ENCODE measurements at places on chromosomes 13 and 19.

DNA sequence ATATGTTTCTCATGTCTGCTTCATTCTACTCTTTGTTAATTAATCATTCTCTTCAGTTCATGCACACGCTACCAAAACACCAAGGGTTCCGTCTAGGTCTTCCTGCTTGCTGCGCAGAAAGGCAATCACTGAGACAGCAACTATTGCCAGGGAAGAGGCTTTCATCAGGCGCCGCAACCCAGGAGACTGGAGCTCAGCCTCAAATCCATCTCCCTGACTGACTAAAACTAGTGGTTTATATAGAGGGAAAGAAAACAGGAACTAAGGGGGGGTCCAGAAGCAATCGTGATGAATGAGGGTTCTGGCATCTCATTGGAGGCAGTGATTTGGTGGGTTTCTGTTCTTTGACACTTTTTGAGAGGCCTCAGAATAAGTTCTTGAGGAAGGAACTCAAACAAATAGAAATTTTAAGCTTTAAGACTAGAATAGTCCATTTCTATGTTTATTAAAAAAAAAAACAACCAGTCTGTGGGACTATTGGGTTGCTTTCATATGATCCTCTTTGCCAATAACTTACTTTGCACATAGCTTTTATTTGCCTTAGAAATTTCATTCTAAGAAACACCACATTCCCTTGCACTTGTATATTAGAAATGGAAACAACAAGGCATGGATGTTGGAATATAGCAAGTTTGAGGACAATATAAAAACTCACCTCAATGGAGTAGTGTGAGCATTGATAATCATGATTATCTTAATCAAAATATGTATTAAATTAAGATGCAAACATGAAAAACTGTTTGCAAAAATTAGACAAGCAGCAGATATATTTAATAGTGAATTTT is 691.2 kb upstream of the GPC6 start:
- no peak for DNase-seq

DNA sequence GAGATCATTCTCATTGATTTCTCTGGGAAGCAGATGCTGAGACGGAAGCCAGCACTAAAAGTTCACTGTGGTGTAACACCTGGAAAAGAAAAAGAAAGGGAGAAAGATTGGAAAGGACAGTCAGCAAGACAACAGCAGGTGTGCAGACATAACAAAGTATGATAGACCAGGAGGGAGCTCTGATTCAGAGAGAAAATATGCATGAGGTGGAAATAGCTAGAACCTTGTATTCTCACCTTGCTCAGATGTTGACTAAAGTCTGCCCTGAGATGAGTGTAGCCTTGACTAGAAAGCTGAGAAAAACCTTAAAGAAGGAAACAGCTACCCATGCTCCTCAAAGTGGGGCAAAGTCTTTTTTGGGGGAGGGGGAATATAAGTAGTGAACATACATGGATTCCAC is 1711.8 kb downstream of the EFNB2 start:
- no peak for DNase-seq

DNA sequence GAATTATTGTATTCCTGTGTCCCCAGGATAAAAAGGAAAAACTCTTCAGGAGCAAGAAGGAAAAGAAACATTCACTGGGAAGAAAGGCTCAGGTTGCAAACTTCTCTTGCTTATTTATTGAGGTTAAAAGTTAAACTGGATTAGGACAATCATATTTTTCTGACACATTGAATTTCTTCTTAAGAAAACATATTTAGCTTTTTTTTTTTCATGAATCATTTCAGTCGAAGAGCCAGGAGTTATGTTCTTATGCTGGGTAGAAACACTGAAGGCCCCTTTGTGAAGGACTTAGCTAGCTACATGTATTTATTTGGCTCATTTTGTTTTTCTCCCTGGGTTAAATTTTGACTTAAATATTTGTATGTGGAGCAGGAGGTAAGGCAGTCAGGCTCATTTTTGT is 434.0 kb downstream of the KLF5 start:
- no peak for DNase-seq

DNA sequence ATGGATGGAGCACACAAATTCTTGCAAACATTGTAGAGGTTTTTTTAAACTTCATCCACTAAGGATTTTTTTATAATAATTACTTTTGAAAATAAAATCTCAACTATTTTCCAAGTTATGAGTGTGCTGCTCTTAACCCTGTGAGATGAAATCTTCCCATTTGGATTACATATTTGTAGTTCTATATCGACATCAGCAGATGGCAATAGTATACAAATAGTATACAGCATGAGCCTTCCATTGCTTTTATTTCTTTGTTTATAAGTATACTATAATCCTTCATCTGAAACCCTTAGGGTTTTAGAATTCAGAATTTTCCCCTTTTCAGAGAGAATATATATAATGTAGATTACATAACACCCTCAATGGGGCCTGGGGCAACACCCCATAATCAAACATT is 70.5 kb downstream of the GJA3 start:
- DNase-seq: no peak

DNA sequence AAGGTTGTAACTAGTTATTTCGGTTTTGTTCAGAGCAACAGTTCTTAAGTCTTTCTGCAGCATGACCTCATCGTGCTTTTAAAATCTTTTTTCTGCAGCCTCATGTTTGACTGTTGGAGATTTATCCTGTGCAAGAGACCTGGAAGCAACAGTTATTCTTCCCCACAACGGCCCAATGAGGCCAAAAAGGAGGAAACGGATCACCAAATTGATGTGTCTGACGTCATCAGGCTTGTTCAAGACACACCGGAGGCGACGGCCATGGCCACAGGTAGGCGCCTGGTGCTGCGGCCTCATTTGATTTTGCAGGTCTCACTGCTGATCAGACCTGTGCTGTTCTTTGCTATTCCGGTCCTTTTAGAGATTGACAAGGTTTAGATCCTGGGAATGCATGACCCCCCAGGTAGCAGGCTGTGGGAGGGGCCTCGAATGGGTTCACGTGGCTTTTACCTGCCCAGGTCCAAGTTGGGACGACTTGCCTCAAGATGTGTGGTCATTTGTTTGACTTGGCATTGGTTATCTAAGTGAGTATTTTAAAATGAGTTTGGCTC is 66.8 kb upstream of the MCF2L start:
- no peak for DNase-seq

GRCh38 chr13:109389456-109389855 is 396.9 kb downstream of the IRS2 start:
- no peak for DNase-seq

DNA sequence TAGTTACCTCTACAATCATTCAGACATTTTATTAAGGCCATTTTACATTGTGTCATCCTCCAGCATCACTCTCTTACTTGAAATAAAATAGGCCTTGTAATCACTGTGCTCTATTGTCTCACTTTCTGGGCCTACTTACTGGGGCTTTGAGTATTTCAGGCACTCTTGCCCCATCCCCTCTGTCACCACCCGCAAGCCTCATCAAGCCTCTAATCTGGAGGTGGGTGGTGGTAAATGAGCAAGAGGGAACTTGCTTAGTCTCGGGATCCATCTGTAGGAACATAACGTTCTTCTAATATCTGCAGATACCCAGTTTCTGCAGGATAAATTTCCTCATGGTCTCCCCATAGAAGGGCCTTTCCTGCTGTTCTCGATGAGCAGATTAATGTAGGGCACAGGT is 19.4 kb upstream of the GPR18 start:
- DNase-seq: no peak

DNA sequence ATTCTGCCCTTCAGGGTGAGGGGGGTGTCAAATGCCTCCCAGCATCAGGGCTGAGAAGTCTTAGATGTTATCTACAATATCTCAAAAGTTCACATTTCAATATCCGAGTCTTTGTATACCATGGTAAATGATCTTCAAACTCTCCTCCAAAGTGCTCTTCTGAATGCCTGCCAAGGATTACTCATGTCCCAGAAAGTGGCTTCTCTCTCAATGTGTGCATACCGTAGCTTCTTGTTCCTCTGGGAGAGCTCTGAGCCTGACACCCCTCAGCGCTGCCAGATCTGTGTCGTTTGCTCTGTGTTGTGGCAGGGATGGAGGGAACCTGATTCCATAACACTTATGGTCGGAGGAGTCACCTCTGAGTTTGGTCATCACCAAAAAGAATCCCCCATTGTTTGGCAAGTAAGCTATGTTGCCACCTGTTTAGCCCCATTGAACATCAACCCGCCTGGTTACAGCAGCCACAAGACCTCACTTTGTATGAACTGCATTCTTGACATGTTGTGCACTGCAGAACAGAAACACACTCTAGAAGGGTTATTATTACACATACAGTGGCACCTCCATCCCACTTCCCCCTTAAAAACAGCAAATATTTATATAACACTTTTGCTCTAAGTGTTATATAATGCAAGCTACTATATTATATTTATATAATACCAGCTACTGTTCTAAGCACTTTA is 163.1 kb upstream of the MIR17HG start:
- no peak for DNase-seq

DNA sequence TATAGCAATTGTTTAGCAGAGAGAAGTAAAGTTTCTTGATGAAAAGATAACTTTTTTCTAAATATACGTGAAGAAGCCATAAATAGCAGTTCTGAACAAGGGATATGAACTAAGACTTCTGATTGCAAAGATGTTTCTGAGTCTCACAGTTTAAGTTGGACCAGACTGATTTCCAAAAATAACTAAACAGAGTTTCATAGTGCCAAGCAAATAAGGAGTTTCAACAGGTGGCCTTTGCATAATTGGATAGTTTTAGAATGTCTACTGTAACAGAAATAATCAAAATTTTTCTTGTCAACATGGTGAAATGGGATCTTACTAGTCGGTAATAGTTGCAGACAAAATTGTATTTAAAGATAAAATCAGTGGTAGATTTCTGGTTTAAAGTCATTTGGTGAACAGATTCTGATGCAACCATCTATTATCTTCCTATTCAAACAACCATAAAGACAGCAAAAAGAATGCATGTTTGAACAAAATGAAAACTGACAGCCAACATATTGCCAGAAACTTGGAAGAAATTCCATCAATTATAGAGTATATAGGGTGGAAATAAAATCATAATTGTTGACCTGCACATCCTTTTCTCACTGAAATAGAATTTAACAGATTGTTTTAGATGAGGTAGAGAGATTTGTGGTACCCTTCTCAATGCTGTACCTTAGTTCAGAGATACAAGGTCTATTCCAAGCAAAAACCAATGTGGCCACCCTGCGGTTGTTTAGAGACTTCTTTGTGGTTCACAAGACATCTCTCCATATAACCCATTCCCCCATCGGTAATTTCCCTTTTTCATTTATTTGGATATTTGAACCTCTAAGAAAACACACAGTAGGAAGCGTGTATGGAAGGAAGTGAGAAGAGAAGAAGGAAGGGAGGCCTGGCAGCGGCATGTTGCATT is 275.3 kb downstream of the COG6 start:
- DNase-seq: no peak

DNA sequence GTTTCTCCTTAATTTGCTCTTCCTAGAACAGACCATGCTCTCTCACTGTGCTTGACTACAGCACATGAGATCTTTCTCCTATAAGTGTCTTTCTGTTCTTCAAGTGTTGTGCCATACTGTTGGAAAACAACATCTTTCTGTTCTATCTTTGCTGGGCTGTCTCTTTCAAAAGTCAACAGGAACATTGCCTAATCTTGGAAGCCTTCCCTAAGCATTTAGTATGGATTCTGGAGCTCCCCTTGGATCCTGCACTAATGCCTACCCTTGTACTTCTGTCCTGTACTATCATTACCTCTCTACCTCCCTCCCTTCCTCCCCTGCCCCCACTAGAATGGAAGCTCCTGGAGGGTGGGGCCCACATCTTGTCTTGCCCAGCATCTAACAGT is 26.8 kb downstream of the STARD13 start:
- no peak for DNase-seq

- no peak for DNase-seq
These were observed 47.2 kb downstream of the CHST8 start for GRCh38 chr19:33668968-33669367.

DNA sequence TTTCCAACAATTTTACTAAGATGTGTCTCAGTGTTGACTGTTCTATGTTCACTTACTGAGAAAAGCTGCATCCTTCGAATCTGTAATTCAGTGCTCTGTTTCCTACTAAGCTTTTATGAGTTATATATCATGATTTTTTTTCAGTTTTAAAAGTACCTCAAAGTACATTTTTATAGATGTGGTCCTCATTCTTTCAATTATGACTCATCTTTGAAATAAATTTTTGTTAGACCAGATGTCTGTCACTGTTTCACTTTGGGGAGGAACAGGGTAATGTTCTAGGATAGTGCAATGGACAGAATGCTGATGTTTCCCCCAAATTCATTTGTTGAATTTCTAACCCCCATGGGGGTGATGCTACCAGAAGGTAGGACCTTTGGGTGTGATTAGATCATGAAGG is 74.8 kb downstream of the NALCN start:
- DNase-seq: no peak

- DNase-seq: no peak
These were observed 177.6 kb upstream of the EDNRB start for GRCh38 chr13:78096221-78096620.

DNA sequence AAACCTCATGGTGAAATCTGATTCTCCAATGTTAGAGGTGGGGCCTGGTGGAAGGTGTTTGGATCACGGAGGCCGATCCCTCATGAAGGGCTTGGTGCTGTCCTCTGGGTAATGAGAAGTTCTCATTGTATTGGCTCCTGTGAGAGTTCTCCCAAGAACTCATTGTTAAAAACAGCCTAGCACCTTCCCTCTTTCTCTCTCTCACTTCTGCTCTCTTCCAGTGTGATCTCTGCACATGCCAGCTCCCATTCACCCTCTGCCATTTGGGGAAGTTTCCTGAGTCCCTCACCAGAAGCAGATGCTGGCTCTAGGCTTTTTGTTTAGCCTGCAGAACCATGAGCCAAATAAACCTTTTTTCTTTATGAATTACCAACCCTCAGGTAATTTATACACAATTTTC is 3.1 kb upstream of the SUCLA2 start:
- DNase-seq: peak; percentile 36

GRCh38 chr13:111954661-111955411 is 112.1 kb upstream of the SOX1 start:
- no peak for DNase-seq

- no peak for DNase-seq
These were observed 373.8 kb upstream of the ARGLU1 start for GRCh38 chr13:106941779-106942178.

GRCh38 chr19:19296953-19297689 is 23.2 kb downstream of the SUGP1 start:
- DNase-seq: no peak

GRCh38 chr13:73903561-73903960 is 230.6 kb downstream of the KLF12 start:
- DNase-seq: no peak

DNA sequence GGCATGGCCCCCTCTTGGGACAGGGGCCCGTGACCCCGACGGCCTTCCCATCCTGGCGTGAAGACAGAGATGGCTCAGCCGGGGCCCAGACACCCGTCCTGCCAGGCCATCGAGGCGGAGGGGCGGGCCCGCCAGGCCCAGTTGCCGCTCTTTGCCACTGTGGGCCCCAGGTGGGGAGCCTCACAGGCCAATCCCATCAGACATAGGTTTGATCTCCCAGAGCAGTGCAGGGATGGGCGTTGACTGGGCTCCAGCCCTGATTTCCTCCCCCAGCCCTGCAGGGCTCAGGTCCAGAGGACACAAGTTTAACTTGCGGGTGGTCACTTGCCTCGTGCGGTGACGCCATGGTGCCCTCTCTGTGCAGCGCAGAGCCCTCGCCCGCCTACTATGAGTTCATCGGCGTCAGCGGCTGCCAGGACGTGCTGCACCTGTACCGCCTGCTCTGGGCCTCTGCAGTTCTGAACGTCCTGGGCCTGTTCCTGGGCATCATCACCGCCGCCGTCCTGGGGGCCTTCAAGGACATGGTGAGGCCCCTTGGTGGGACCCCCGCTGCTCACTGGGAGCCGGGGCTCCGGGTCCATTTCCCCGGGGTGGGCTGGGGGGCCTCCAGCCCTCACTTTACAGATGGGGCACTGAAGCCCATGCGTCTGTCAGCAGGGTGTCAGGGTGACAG is 42.4 kb downstream of the TMEM255B start:
- no peak for DNase-seq
